ENCODE measurements at places on chromosomes 6 and 20. TPM values are rescaled to one million over a fixed set of nuclear protein-coding genes. Genes with fewer than 3 reads are reported as not detected.
A peak's percentile ranks its signal among the peaks of the same experiment; 100 is the strongest.

GMEB2 gene
- polyA plus RNA-seq: 6.3 TPM

CST4 gene
- not detected for polyA plus RNA-seq

- no peak for DNase-seq
Observed at GRCh38 chr6:88499845-88500699, 333.9 kb upstream of the CNR1 start.

GRCh38 chr6:582370-582769 is 74.5 kb downstream of the HUS1B start:
- no peak for DNase-seq

DNA sequence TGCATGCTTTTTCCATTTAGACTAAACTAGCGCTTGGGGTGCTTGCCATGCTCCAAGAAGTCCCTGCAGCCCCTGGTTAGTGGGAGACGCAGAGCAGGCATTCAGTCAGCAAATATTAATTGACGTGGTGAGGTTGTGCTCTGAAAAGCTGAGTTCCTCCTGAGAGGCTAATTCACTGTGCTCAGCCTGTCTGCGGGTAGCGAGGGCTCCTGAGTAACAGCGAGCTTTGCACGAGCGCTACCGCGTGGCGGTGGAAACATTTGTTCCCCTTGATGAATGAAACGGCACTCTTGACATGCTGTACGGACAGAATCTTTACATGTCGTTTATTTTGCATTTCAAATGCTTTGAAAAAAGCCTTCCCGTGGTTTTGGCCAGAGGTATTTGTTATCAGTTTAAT is 170.6 kb upstream of the AGPAT4 start:
- no peak for DNase-seq

- no peak for DNase-seq
Observed at GRCh38 chr6:13593103-13593502, 18.7 kb downstream of the SIRT5 start.

DNA sequence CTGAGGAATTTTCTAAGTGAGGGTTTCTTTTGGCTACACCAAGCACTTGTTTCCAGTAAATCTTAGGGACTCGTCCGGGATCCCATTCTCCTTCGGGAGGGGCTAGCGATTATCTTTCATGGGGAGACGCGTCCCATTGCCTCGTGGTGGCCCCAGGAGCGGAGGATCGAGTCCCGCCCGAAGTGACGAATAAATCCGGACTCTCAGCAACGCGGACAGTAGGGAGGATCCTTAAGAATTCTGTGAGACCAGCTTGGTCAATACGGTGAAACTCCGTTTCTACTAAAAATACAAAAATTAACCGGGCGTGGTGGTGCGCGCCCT is 69.1 kb upstream of the PRSS16 start:
- no peak for DNase-seq

DNA sequence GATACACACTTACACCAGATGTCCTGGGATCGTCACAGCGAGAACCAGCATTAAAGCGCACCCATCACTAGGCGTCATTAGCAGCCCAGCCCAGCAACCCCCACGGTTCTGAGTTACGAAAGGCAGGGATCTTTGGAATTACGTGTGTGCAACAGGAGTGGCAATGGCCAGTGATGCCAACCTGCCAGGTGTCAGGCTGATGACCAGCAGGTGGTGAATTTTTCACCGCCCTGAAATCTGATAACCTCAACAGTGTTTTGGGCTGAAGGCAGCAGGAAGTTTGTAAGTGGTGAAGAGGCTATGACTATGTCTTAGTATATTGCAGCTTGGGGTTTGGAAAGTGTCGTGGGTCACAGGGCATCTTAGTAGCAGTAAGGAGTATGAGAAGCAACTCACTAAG is 166.1 kb downstream of the TMEM242 start:
- no peak for DNase-seq

DNA sequence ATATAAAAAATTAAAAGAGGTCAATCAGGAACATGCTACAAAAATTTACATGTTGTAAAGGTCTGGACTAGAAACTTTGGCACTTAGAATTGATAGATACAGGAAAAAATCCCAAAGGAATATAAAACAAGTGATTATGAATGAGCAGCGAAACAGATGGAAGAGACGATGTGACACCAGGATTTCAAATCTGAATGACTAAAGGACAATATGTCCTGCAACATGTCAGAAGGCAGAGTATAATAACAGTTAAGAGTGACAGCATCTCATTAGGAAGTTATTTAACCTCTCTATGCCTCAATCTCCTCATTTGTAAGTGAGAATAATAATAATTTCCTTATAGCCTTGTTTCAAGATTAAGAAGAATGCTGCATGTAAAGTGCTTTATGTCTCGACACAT is 50.3 kb downstream of the FRK start:
- no peak for DNase-seq

- peak; percentile 26 for DNase-seq
Observed at GRCh38 chr20:51156041-51156982, 133.4 kb upstream of the KCNG1 start.

DNA sequence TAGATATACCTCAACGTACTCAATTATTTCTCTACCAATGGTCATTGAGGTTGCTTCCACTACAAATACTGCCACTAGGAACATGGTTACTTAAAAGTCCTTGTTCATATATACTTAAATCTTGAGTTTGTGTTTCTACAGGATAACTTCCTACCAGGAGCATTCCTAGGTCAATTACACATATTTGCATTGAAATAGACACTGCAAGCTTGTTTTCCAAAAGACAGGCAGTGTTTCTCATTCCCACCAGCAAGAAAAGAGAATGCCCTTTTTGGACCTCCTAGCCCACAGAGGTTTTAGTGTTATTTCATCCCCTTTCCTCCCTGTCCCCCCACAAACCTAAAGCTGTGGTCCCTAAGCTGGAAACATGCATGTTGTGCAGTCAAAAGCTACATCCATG is 177.3 kb downstream of the ID4 start:
- no peak for DNase-seq
